ENCODE measurements at places on chromosomes 4 and X.

GRCh38 chrX:24702362-24703184 is 8.9 kb downstream of the POLA1 start:
- DNase-seq, result no peak

DNA sequence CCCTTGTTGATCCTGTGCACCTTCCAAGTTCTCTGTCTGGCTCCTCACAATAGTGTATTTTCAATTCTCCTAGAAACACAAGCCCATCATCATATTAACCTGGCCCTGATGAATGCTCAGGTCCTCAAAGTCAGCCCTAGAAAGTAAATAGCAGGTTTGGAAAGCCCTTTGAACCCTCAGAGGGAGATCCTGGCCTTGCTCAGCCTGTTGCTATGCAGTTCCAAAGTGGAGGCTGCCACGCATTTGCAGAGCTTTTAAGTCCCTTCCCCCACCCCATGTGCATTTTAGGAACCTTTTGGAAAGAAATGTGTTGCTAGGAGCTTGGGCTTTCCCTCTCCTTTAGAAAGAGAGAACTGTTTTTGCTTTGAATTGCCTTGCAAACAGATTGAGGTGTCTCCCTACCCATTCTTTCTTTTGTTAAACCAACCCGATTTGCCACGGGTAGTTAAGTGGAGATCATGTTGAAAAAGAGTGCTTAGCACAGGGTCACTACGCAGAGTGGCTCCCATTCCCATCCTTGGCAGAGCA is 12.2 kb downstream of the MAMLD1 start:
- no peak for DNase-seq

DNA sequence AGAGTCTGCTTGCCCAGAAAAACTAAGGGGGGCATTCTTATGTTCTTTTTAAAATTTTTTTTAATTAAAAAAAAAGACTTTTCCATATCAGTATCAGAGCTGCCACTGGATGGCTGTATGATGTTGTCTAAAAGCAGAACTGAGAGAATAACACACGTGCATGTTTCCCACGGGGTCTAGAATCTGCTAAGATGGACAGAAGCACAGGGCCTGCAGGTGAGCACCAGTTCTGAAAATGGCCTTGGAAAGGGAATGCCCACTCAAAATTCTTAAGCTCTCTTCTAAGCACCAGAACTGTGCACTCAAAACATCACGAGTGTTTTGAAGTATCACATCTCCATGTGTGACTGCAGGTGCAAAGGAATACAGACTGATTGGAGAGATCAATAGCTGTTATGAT is 61.1 kb downstream of the ARAP2 start:
- no peak for DNase-seq

GRCh38 chr4:2367626-2368025 is 50.8 kb downstream of the ZFYVE28 start:
- DNase-seq, result no peak

- no peak for DNase-seq
Measured at GRCh38 chr4:169437299-169438047, 166.7 kb upstream of the SH3RF1 start.

- no peak for DNase-seq
Measured at GRCh38 chr4:164706675-164707074, 47.3 kb upstream of the SMIM31 start.

DNA sequence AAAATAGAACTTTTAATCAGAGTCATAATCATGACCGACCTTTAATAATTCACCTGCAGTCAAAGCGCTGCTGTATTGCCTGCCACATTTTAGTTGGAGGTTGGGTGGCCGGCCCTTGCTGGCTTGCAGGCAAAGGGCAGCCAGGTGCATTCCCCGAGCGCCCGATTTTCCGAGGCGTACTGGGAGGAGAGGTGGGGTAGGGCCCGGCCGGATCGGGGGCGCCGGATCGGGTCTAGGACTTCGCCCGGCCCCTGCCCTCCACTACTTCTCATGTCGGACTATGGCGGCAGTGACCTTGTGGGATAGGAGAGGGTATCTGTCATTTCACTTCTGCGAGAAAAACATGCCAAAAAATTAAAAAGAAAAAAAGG is 2.5 kb upstream of the RS1 start:
- DNase-seq, result no peak
